ENCODE measurements at places on chromosomes 5 and 9. TPM values are rescaled to one million over a fixed set of nuclear protein-coding genes. Genes with fewer than 3 reads are reported as not detected.

The GARIN3 gene
- not detected for total RNA-seq

The RETREG1 gene
- 12.9 TPM for total RNA-seq

The CDK5RAP2 gene
- total RNA-seq = 116 TPM

The SLC34A1 gene
- not detected for total RNA-seq

The RABL6 gene
- 70.5 TPM for total RNA-seq

The PCDHB6 gene
- not detected for total RNA-seq

The GAPT gene
- 40.6 TPM for total RNA-seq

The SV2C gene
- not detected for total RNA-seq

- no peak for DNase-seq
These were observed 286.8 kb upstream of the PANK3 start for GRCh38 chr5:168865968-168866367.

GRCh38 chr5:10031817-10032216 is 217.9 kb downstream of the ATPSCKMT start:
- no peak for DNase-seq

- DNase-seq = no peak
These were observed 199.8 kb downstream of the PDE4D start for GRCh38 chr5:59693492-59694309.

GRCh38 chr5:35302544-35302943 is 72.3 kb upstream of the PRLR start:
- no peak for DNase-seq

DNA sequence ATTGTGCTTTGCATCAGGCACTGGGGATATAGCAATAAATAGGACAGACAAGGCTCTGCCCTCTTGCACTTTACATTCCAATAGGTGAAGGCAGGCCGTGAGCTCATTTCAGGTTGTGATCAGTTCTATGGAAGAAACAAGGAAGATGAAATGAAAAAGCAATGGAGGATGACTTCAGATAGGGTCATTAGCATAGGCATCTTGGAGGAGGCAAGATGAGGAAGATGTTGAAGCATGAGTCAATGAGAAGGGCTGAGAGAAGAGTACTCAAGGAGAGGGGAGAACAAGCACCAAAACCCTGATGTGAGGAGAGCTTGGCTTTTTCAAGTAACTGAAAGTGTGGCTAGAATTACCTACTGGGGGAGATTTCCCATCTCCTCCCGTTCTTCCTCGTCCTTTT is 5.0 kb upstream of the SPARC start:
- DNase-seq = no peak

DNA sequence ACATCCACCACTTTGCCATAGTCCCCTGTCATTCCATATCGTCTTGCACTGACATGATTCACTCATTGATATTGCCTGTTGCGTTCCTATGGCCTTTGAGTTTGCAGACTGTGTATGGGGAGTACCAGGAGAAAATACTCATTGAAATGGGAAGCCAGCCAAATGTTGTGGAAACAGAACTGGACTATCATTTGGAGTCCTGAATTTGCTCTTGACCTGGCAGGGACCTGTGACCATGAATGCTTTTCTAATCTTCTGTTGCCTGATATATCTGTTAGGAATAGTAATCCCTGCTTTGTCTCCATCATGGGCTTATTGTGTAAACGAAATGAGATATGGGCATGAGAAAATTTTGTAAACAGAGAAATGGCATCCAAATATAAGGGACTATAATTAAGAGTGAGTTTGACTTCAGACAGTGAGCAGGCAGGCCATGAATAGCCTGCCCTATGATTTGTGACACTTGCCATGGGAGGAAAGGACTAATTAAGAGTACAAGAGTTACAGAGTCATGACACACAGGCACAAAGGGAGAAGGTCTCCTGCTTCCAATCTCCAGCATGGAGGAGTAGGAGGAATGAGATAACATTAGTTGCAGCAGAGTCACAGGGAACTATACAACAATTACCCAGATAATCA is 572.9 kb upstream of the SGCD start:
- DNase-seq = no peak

GRCh38 chr9:114399381-114399780 is 11.6 kb upstream of the AKNA start:
- DNase-seq = no peak

DNA sequence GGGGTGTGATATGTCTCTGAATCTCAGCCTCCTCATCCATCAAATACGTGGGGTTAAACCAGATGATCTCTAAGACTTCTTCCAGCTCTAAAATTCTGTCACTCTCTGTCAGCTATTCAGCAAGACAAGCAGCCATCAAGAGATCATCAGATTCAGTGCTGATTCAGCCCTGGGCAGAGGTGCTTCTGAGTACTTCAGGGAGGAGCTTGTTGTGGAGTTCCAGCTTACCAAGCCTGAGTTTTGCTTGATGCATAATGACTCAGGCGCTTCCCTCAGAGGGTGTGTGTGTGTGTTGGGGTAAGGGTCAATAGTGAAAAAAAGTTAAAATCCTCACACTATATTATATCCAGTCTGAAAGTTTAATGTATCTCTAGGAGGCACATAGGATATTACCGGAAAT is 29.6 kb upstream of the TAF1L start:
- no peak for DNase-seq

- DNase-seq = no peak
These were observed 3.5 kb downstream of the CCNB1 start for GRCh38 chr5:69170495-69170894.

DNA sequence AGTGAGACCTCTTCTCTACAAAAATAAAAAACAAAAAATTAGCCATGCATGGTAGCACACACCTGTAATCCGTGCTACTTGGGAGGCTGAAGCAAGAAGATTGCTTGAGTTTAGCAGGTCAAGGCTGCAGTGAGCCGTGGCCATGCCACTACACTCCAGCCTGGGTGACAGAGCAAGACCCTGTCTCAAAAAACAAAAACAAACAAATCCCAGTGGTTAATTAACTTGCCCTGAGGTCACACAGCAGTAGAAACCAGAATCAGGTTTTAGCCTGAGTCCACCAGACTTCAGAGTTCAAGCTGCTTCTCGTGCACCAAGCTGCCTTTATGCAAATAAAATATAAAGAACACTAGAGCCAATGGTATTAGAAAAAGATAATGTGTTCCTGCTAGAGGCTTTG is 169.7 kb downstream of the GOLPH3 start:
- no peak for DNase-seq

GRCh38 chr9:8254541-8254940 is 455.0 kb upstream of the DMAC1 start:
- no peak for DNase-seq

DNA sequence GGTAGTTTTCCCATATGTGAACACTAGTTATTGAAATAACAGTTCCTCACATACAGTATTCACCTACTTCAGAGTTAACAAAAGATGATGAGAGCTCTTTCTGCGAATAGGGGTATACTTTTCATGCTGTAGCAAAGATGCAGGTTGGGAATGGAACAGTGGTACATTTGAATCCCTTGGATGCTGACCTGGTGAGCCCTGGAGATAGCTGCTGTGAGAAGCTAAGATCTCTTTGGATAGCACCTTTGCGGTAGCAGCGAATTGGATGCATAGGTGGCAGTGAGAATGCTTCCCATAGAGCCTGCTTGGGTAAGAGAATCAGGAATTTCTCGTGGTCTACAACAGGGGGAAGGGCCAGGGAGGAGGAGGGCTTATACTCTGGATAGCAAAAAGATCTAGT is 61.2 kb downstream of the NUP214 start:
- DNase-seq = no peak
